Upper lobe of right lung (tissue), 1 donor: ENCODE measurements at places on chromosomes 16 and 17.

- DNase-seq, result no peak
These were observed 56.3 kb downstream of the MPHOSPH6 start for GRCh38 chr16:82113741-82114140.

- DNase-seq, result peak; percentile 76
These were observed 344.9 kb downstream of the CPPED1 start for GRCh38 chr16:12458591-12459358.

DNA sequence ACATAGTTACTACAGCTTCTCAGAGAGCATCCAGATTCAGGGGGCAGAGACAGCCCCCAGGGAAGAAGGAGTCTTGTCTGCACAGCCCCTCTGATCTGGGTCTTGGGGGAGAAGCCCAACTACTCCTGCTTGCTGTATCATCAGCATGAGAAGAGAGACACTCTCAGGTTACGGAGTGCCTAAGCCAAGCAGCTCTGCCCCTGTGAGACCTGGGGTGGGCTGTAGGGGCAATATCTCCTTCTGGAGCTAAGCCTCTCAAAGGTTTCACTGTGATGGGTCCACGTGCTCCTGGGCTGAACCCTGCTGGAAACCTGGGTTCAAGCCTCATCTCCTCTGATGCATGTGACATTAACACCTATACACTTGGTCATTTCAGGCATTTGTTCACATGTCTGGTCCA, 123.2 kb downstream of the CPPED1 start:
- no peak for DNase-seq

GRCh38 chr17:49512296-49513043, 17.4 kb downstream of the NGFR start:
- DNase-seq, result no peak

GRCh38 chr17:40319651-40320540, 10.9 kb downstream of the RARA start:
- peak; percentile 85 for DNase-seq
